Smooth muscle cell of the brain vasculature (primary cell): ENCODE measurements at places on chromosomes 7 and 10.

DNA sequence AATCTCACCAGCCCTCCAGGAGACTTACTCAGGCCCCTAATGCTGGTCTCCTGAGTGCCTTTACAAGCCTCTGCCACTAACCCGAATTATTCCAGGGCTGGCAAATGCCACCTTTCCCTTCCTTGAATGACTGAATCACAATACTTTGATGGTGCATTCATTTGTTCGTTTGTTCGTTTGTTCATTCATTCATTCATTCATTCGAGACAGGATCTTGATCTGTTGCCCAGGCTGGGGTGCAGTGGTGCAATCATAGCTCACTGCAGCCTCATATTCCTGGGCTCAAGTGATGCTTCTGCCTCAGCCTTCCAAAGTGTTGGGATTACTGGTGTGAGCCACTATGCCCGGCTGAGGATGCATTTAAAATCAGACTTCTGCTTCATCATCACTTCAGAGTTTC is 6.0 kb downstream of the ZNF12 start:
- DNase-seq: no peak

- DNase-seq: no peak
These were observed 75.6 kb downstream of the CFAP46 start for GRCh38 chr10:132866601-132867381.

DNA sequence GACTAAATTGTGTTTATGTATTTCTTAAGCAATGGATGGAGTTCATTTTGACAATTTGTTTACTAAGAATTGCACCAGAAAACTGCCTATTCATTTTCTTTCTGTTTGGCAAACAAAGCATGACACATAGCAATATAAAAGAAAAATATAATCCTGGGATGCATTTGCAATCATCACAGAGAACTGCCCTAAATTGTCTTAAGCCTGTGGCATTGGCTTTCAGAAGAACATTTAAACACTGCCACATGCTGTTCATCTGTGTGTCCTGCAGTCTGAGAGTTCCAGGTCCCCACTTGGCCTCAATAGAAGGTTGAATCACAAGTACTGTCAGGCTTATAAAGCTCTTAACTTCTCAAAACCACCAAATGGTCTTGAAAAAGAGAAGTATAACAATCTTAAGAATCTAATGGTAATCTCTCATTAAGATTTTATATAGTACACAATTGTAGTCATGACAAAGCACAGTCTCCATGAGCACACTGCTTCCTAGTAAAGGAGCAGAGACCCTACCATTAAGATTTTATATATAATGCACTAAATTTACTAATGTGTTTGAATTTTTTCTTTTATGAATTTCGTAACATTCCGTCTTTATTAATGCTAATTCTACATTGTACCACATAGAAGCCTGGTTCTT is 29.9 kb downstream of the RNLS start:
- peak; percentile 43 for DNase-seq

GRCh38 chr7:56471811-56472210 is 355.6 kb upstream of the NUPR2 start:
- no peak for DNase-seq
